Tracheal epithelial cell (primary cell): ENCODE measurements at places on chromosomes 2 and 18. TPM values are rescaled to one million over a fixed set of nuclear protein-coding genes. Genes with fewer than 3 reads are reported as not detected.

The MBOAT2 gene
- 69.6 and 139 TPM in 2 replicates for total RNA-seq

The CROCC2 gene
- not detected in 2 replicates for total RNA-seq

The BABAM2 gene
- total RNA-seq = 8.7 and 10.1 TPM in 2 replicates

The DTNA gene
- 2.1 and 13.0 TPM in 2 replicates for total RNA-seq

The SRD5A2 gene
- total RNA-seq = not detected in 2 replicates

The SERPINB3 gene
- total RNA-seq = 33.7 and 83.3 TPM in 2 replicates

The SALL3 gene
- total RNA-seq = not detected in 2 replicates

The TXNDC2 gene
- total RNA-seq = not detected in 2 replicates

The RFX8 gene
- not detected in 2 replicates for total RNA-seq

The ABCG5 gene
- not detected in 2 replicates for total RNA-seq

The TMEM182 gene
- total RNA-seq = 3.6 and 4.3 TPM in 2 replicates

The G6PC2 gene
- not detected in 2 replicates for total RNA-seq

The MALL gene
- 41.7 and 67.1 TPM in 2 replicates for total RNA-seq

The NAT8 gene
- not detected in 2 replicates for total RNA-seq

The LOXL3 gene
- total RNA-seq = 0.21 and 1.4 TPM in 2 replicates

The ADCYAP1 gene
- total RNA-seq = not detected in 2 replicates

The DNER gene
- total RNA-seq = 1.2 and 2.6 TPM in 2 replicates
